Inflammatory macrophage treated with lipopolysaccharide for 1 hour (primary cell): ENCODE measurements at places on chromosomes 16 and 17.
A peak's percentile ranks its signal among the peaks of the same experiment; 100 is the strongest.

DNA sequence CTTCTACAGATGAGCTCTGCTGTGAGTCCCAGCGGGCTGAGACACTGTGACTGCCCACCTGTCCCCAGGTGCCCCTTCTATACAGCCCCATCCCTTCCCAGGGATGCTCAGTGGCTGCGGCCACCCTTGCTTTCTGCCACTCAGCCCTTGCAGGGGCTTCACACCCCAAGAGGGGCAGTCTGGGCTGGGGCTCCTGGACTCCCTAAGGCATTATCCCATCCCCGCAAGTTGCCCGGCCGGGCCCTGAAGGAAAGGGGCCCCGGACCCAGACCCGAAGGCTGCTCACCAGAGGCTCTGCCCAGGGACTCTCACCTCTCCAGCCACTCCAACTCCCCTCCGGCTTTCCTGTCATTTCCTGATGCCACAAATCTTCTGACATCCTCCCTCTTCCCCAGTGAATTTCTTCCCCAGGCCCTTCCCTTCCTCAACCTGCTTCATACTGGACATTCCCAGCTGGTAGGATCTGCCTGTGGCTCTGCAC lies 88.5 kb upstream of the TOB1 start:
- DNase-seq = no peak

DNA sequence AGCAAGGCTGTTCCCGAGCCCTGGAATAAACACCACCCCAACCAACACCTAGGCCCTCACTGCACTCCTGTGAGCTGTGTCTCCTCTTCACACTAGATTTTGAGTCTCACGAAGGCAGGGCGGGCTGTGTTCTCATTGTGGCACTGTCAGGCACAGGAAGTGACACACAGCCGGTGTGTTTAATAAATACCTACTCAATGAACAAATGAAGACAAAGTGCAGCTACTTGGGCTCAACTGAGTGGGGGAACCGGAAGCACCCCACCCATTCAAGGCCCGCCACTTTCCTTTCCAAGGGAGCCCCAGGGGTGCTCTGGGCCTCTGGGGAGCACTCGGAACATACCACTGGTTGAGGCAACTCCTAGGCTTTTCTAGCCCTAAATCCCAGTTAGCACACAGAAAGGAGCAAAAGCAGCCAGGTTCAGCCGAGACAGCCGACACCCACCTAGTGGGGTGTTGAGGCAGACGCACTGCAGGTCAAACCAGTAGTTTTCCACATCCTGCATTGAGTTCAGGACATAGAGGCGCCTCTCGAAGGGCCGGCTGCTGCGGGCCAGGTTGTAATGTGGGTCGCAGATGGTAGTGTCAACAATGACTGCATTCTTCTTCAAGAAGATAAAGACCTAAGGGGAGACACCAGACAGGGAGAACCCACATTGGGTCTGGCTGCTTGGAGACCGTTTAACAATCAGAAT lies 57.7 kb downstream of the GTF3C1 start:
- no peak for DNase-seq

DNA sequence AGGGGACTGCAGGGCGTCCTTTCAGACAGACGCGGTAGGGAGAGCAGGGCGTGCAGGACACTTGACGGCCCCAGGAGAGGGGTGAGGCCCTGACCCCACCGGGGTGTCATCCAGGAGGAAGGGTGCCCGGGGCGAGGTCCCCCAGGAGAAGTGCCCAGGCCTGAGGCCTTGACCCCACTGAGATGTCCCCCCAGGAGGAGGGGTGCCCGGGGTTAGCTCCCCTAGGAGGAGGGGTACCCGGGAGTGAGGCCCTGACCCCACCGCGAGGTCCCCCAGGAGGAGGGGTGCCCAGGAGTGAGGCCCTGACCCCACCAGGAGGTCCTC lies 27.2 kb upstream of the METRNL start:
- DNase-seq = no peak

GRCh38 chr17:11823862-11824261 lies 173.4 kb downstream of the ZNF18 start:
- no peak for DNase-seq

- no peak for DNase-seq
Observed at GRCh38 chr17:34979650-34980352, 511 bp upstream of the LIG3 start.

GRCh38 chr17:40330850-40331470 lies 22.0 kb downstream of the RARA start:
- no peak for DNase-seq

DNA sequence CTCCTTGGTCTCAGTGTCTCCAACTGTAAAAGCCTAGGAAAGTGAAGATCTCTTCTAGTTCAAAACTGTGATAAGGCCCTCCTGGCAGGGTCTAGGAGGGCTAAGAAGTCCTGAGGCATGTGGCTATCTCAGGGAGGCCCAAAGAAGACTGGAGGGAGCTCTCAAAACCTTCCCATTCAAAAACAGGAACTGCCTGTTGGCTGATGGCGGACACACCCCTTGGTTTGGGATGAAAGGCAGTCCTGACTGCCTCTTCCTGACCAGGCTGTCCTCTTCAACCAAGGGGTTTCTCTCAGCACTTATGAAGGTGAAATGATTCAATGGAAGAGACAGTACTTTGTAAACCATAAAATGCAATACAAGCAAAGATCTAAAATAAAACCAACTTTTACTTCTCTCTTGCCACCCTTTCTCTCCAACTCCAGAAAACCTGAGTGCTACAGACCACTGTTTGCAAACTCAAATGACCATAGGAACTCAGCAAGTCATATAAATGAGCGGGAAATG lies 4.7 kb downstream of the ZNF764 start:
- peak; percentile 16 for DNase-seq

- no peak for DNase-seq
Observed at GRCh38 chr17:66185862-66186261, 6.1 kb downstream of the CEP112 start.

GRCh38 chr17:63140255-63140654 lies 174.2 kb downstream of the TANC2 start:
- DNase-seq = peak; percentile 92

DNA sequence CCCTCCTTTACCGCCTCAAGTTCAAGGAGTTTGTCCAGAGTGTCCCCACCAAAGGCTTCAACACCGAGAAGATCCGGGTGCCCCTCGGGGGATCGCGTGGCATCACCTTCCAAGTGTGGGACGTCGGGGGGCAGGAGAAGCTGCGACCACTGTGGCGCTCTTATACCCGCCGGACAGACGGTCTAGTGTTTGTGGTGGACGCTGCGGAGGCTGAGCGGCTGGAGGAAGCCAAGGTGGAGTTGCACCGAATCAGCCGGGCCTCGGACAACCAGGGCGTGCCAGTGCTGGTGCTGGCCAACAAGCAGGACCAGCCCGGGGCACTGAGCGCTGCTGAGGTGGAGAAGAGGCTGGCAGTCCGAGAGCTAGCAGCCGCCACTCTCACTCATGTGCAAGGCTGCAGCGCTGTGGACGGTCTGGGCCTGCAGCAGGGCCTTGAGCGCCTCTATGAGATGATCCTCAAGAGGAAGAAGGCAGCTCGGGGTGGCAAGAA lies 1.1 kb downstream of the ARL4D start:
- DNase-seq = no peak

DNA sequence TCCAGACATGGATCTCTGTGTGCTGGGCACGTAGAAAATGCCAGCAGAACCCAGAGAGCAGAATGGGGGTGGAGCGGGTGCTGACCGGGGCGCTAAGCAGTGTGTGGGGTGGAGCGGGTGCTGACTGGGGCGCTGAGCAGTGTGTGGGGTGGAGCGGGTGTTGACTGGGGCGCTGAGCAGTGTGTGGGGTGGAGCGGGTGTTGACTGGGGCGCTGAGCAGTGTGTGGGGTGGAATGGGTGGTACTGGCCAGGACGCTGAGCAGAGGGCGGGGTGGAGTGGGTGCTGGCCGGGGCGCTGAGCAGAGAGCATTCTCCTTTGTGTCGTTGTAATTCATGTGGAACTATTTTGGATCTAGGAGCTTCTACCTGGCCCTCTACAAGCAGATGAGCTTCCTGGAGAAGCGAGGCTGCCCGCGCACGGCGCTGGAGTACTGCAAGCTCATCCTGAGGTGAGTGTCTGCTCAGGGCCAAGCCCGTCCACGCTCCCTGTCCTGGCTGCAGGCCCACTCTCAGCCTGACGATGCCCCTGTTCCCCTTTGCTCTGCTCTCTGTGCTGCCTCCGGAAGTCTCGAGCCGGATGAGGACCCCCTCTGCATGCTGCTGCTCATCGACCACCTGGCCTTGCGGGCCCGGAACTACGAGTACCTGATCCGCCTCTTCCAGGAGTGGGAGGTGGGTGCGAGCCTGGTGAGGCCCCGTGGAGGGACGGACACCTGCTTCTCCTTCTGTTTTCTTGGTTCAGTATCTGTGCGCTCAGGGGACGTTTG lies 20.3 kb upstream of the MC1R start:
- no peak for DNase-seq

GRCh38 chr17:42979511-42980273 lies at the start of gene PTGES3L:
Gene PTGES3L, minus strand, starts transcription at chr17:42980080. Its CDS starts 27 bp downstream, at chr17:42980053.
- no peak for DNase-seq

DNA sequence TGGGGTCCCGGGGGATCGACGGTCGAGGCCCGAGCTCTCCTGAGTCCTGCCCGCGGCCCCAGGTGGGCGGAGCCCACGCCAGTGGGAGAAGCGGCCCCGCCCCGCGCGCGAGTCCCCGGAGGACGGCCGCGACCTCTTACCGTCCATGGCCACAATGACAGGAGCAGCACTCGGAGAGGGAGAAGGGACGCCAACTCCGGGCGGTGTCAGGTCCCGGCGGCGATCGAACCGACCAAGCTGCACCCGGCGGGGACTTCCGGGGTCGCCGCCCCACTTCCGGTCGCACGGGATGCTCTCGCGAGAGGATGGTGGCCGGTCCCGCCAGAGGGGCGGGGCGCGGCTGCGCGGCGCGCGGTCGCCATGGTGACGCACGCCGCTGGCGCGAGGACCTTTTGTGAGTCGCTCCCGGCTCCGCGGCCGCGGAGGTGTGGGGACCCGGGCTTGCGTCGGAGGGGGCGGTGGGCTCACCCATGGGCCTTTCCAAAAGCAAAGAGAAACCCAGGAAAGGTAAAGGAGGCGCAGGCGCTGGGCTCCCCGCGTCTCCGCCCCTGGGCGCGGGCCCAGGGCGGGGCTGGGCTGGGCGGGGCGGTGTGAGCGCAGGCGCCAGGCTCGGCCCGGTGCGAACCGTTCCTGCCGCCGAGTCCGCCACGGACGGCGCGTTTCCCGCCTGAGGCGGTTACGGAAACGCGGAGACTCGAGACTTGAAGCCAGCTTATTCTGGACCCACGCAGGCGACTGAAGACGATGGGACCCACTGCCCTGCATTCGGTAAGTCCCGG lies at the start of the genes CHMP1A and SPATA33:
TSS of gene CHMP1A (minus strand) at position 267 of the 779 bp plus-strand sequence. CDS start at position 147, 120 bp downstream.
TSS of gene SPATA33 (plus strand) at position 395 of the 779 bp plus-strand sequence. CDS start at position 471, 76 bp downstream.
- DNase-seq = peak; percentile 78

DNA sequence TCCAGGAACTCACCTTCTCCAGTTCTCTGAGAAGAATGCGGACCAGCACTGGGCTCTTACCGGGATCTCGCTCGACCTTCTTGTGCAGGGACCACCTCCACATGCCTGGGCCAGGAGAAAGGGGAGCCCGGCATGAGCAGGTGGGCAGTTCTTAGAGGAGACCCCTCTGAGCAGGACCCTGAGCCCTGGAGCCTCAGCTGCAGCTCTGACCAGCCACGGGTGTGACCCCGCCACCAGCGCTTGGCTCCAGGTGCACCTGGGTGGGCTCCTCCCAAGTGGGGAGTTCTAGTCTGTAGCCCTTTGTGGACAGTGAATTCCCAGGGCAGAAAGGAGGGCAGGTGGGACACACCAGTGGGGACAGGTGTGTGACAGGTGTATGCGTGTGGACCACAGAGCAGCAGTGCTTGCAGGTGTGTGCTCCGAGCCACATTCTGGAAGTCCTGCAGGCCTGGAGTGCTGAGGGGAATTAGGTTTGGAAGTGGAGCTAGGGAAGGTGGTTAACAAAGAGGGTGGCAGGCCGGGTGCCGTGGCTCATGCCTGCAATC lies 28.9 kb downstream of the PIK3R6 start:
- DNase-seq = no peak

- DNase-seq = no peak
Observed at GRCh38 chr16:31138621-31139578, 3.4 kb upstream of the PRSS8 start.
